ENCODE measurements at places on chromosomes 12 and 14. TPM values are rescaled to one million over a fixed set of nuclear protein-coding genes. Genes with fewer than 3 reads are reported as not detected.

DNA sequence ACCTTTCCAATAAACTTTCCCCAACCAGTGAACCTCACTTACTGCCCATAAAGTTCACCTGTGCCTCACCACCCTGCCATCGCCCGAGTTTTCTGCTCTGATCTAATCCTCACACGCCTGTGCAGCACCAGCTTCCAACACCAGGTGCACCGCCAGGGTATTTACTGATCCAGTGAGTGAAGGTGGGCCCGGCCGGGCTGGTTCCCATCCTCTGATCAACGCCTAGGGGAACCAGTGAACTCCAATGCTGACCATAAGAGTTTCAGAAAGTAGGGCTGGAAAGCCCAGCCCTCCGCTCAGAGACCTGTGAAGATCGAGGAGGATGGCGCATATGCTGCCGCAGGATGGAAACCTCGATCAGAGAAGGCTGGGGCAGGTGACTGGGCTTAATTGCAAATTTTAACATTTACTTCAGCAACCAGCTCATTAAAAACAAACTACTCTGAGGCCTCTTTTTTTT, 685 bp upstream of the MYL6B start:
- peak; percentile 56 for DNase-seq

DNA sequence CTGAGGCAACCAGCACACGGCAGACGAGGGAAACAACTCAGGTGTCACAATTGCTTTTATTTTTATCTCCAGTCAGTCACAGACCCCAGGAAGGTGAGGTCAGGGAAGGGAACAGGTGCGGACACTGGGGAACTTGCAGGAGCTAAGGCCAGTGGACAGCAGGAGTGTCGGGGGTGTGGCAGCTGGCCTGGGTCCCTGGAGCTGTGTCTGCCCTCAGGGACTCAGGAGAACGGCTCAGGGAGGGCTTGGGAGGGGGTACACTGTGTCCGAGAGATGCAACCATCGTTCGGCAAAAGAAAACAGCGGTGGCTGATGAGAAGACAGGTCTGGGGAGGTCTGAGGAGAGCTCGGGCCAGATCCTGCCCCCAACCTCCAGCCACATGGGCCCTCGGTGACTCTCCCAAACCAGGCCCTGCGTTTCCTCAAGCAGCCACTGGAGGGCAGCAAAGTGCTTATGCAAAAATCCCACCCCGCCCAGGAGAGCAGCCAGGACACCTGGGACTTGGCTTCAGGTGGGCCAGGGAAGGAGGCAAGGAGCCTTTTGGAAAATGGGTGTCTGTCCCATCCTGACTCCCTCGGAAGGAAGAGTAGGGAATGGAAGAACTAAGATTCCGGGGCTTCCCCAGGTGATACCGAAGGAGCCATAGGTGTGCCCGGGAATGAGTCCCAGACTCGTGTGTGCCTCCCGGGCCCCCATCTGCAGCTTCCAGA, 24.1 kb upstream of the BCDIN3D start:
- peak; percentile 86 for DNase-seq

The C12orf56 gene
- total RNA-seq: not detected

The DAO gene
- total RNA-seq: 22.1 TPM

- DNase-seq: no peak
Measured at GRCh38 chr14:20179218-20179617, 11.5 kb upstream of the OR11G2 start.

GRCh38 chr12:32332446-32332845, 66.9 kb upstream of the FGD4 start:
- DNase-seq: no peak

- no peak for DNase-seq
Measured at GRCh38 chr14:93879362-93879983, 47.7 kb upstream of the FAM181A start.

- no peak for DNase-seq
Measured at GRCh38 chr14:84581041-84581440, 948.9 kb upstream of the FLRT2 start.

DNA sequence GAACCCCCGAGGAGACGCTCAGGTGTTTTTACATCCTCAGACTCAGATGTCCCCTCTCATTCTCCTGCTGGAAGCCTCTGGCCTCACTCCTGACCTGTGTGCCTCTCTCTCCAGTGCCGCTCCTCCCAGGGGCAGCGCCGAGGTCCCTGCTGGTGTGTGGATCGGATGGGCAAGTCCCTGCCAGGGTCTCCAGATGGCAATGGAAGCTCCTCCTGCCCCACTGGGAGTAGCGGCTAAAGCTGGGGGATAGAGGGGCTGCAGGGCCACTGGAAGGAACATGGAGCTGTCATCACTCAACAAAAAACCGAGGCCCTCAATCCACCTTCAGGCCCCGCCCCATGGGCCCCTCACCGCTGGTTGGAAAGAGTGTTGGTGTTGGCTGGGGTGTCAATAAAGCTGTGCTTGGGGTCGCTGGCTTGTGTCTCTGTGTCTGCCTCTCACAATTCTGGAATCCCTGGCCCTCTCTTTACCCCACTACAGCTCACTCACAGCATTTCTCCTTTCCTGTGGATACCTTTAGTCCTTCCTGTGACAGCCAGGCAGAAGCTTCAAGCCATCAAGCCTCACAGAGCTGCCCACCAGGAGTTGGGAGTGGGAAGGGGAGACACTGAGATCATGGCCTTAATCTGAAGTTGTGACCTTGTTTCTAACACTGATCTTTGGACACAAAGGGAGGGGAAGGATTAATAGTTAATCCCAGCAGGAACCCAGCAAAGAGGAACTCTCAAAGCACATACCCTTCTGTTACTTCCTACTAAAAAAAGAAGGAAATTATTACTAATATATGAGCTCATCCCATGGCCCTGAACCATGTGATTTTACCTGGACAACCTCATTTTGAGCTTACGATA, 1.1 kb upstream of the SOAT2 start:
- no peak for DNase-seq

DNA sequence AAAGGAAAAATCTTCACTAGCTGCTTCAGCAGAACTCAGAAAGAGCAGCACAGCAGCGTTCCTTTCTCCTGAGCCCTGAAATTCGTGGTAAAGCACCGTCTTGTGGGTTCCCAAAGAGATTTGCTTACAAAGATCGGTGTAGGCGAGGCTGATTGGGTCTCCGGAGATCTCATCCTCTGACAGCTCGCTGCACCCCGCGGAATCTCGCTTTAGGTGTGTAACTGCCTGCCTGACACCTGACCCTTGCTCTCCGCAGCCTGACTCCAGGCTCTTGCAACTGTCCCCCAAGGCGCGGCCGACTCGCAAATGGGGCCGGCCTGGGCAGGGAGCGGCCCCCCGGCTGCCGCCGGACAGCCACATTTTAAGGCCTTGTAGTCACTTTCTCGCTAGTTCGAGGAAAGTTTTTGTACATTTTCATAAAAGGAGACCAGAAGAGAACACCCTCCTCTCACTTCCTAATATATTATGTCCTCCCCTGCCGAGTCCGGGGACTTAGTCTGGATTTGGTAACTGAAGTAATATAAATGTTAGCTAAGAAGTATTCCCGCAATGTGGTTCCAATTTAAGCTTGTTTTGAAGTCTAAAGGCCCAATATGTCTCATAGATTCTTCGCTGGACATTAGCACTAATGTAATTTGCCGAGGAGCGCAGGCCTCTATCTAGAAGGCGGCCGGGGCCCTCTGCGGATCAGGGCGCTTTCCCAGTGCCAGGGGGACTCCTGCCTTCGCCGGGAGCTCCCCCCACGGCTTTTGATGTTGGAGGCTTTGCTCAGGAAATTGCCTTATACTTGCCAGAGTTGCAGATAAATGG, 177.3 kb upstream of the CDKN3 start:
- DNase-seq: peak; percentile 64

GRCh38 chr14:75636100-75636692, 24.5 kb downstream of the ERG28 start:
- DNase-seq: peak; percentile 78

- no peak for DNase-seq
Measured at GRCh38 chr14:100692256-100692655, 34.4 kb upstream of the DLK1 start.

The OR4E2 gene
- total RNA-seq: not detected

DNA sequence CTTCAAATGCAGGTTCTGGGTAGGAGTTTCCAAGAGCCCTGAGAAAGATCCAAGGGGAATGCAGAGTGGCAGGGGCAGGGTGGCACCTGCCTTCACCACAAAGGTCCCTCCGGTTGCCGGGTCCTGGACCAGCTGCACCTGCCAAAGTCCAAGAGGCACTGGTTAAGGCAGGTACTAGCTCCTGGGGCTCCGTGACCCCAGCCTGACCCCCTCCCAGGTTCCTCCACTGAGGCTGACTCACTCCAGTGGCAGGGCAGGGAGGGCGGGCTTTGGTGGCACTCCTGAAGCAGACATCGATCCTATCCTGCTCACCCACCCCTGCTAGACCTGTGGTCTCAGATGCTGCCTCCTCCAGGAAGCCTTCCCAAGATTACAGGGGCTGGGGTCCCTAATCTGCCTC, 11.4 kb downstream of the RPS6KL1 start:
- DNase-seq: no peak

DNA sequence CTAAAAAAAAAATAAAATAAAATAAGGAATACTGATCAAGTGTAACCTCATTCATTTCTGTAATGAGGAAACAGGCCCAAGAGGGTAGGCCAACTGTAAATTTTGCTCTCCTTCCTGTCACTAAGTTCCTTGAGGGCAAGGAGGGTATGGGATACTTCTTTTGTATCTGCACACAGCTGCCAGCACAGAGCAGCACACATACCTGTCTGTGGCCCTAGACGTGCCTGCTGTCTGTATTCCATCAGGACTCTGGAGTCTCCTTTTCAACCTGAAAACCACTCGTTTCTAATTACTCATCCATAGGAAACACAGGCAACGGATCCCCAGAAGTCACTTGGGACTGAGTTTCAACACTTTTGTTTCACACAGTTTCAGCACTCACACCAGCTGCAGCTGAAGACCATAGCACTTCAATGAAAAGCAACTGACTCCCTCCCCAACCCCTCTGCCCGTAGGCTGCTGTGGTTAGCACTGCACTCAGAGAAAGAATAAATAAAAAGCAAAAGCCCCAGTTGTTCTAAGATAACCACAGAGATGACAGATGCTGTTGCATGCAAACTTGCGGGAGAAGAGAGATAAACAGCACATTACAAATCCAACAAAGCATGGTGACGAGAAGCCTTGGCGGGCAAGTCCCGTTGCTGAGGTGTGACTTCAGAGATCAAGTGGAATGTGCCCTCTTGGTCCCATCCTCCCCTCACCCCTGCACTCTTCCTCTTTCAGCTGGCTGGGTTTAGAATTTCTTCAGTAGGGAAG, 24.9 kb downstream of the CRACR2A start:
- no peak for DNase-seq

- peak; percentile 70 for DNase-seq
Measured at GRCh38 chr14:24307575-24308341, at the start of gene CIDEB. Gene CIDEB, minus strand, starts transcription at chr14:24307977. Its CDS starts 119 bp downstream, at chr14:24307858.

DNA sequence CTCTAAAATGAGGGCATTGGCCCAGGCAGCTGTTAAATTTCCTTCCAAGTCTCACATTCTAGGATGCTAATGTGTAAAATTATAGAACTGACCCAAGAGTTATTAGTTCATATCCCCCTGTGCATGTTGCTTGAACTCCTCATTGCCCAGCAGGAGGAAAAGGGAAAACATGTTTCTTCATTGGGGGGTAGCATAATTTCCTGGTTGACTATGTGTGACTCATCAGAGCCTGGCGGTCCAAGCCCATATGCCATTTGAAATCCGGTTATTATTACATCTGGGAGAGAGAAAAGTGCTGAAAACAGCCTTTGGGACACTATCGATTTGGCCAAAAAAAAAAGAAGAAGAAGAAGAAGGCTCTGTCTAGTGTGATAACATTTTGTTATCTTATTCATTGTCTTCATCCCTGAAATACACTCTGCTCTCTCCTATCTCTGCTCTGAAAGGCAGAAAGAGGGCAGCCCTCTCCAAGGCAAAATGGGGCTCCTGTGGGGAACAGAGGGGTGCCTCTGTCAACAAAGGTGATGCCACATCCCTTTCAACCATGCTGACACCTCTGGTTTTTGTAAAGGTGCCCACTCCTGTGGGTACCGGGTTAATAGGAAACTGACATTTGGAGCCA, 114.2 kb downstream of the DAD1 start:
- DNase-seq: no peak

GRCh38 chr14:42407153-42407552, 800.5 kb downstream of the LRFN5 start:
- DNase-seq: no peak

DNA sequence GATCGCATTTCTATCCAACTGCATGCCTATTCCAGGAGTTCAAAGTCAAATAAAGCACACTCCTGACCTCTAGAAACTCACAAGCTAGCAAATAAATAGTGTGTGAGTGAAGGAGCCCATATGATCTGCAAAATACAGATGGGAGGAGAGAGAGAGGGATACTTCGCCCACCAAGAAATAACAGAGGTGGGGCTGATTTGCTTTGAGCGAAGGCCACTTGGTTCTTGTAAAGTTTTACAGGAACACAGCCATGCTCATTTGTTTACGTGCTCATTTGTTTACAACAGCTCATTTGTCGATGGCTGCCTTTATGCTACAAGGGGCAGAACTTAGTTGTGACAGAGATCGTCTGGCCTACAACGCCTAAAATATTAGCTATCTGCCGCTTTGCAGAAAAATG, 63.4 kb upstream of the GPATCH2L start:
- no peak for DNase-seq

- DNase-seq: no peak
Measured at GRCh38 chr14:22976620-22977433, 5.5 kb downstream of the AJUBA start.

Measured in G401 (cell line).